Activated CD4-positive, alpha-beta memory T cell treated with anti-CD3 and anti-CD28 coated beads for 36 hours (primary cell): ENCODE measurements at places on chromosomes 5 and 9. TPM values are rescaled to one million over a fixed set of nuclear protein-coding genes. Genes with fewer than 3 reads are reported as not detected.

- H3K4me3 ChIP-seq = no peak overlapping the region
- H3K27ac ChIP-seq = no peak overlapping the region
- peaks cover 19% of the 10 kb centered on the region for H3K27me3 ChIP-seq
- no peaks in the 10 kb centered on the region for H3K36me3 ChIP-seq
Measured at GRCh38 chr5:174337276-174338184, 292.0 kb downstream of the NSG2 start.

DNA sequence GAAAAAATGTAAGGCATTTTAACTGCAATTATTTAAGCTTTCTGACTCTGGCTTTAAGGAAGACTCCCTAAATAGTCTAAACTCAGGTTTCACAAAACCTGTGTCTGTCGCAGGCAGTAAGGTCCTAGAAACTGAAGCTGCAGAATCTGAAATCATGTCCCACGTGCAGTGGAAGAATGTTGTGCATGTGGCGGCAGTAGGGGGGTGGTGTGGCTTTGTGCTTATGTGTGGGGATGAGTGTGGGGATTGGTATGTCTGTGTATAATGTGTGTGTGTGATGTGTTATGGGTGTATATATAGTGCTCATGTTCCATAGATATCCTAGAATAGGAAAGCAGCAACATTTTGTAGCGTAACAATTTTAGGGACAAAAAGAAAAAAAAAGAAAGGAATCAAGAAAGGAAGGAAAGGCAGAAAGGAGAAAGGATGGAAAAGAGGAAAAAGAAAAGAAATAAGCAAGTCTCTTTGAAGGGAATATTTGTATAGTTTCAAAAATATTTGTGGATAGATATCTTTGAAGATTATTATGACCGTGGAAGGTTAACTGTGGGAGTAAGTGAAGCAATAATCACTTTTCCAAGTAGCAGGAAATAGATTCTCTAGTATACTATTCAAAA is 6.6 kb downstream of the ANKDD1B start:
- no peaks in the 10 kb centered on the region for H3K4me1 ChIP-seq
- no peak for DNase-seq
- no peaks in the 10 kb centered on the region for H3K27me3 ChIP-seq
- no peaks in the 10 kb centered on the region for H3K36me3 ChIP-seq

GRCh38 chr9:33210006-33210715 is 29.8 kb upstream of the SPINK4 start:
- peaks cover 2% of the 10 kb centered on the region for H3K4me1 ChIP-seq
- H3K36me3 ChIP-seq = no peaks in the 10 kb centered on the region
- H3K27ac ChIP-seq = no peak overlapping the region
- no peaks in the 10 kb centered on the region for H3K27me3 ChIP-seq

DNA sequence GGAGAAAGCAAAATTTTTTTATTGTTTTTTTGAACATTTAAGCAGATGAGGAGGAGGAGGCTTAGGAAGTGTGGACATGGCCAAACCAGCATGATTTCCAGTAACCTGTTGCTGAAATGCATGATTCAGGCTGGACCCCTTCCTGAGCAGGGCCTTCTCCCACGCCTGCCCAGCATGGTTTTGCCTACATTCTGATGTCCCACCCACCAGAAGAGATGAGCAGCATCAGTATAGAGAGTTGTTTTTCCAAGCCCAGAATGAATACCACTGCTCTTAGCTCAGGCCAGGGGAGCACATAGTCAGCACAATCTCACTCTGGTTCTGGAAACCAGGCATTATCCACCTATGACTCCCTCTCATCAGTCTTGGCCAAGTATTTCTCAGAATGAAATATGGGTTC is 90.1 kb downstream of the PAPPA start:
- no peak overlapping the region for H3K27ac ChIP-seq
- H3K27me3 ChIP-seq = peaks cover 2% of the 10 kb centered on the region
- no peak for DNase-seq
- H3K4me1 ChIP-seq = no peaks in the 10 kb centered on the region
- H3K4me3 ChIP-seq = no peak overlapping the region

- H3K27ac ChIP-seq = no peak overlapping the region
- no peak overlapping the region for H3K4me3 ChIP-seq
- no peaks in the 10 kb centered on the region for H3K36me3 ChIP-seq
- no peak for DNase-seq
Measured at GRCh38 chr9:118336250-118336942, 632.2 kb downstream of the TLR4 start.

DNA sequence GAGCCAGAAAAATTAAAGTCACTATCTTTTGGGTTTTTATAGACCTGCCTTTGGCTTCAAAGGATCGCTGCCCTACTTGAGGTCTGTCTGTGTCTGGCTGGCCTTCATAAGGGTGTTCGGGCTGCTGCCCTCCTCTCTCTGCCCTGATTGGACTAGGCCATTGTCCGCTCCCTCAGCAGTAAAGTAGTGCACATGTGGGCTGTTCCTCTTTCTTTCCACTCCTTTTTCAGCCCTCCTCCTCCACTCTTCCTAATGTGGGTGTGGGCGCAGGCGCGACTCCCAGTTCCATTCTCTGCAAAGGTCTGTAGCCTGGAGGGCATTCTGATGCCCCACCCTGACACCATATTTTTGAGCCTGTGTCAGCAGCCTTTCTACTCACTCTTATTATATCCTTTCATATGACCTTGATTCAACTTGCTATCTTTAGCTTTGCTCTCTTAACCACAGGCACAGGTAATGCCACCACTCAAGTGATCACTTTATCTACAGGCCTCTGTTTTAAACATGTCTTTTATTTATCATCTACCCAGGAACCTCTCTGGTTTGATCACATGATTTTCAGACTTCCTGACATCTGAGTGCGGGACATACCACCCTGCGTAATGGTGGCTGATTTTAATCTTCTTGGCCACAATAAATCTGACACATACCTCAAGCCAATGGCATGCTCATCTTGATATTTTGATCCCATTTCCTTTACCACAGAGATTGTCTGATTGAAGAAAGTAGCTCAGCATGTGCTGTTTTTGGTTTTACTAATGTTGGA is 144.5 kb downstream of the AOPEP start:
- H3K36me3 ChIP-seq = peaks cover 6% of the 10 kb centered on the region
- peaks cover 7% of the 10 kb centered on the region for H3K27me3 ChIP-seq
- peak; percentile 63 for DNase-seq
- peak overlapping the region; percentile 80 for H3K27ac ChIP-seq
- peaks cover 51% of the 10 kb centered on the region for H3K4me1 ChIP-seq

GRCh38 chr5:40675396-40676133 is 4.2 kb upstream of the PTGER4 start:
- peak; percentile 67 for DNase-seq
- no peaks in the 10 kb centered on the region for H3K27me3 ChIP-seq
- H3K36me3 ChIP-seq = peaks cover 8% of the 10 kb centered on the region

DNA sequence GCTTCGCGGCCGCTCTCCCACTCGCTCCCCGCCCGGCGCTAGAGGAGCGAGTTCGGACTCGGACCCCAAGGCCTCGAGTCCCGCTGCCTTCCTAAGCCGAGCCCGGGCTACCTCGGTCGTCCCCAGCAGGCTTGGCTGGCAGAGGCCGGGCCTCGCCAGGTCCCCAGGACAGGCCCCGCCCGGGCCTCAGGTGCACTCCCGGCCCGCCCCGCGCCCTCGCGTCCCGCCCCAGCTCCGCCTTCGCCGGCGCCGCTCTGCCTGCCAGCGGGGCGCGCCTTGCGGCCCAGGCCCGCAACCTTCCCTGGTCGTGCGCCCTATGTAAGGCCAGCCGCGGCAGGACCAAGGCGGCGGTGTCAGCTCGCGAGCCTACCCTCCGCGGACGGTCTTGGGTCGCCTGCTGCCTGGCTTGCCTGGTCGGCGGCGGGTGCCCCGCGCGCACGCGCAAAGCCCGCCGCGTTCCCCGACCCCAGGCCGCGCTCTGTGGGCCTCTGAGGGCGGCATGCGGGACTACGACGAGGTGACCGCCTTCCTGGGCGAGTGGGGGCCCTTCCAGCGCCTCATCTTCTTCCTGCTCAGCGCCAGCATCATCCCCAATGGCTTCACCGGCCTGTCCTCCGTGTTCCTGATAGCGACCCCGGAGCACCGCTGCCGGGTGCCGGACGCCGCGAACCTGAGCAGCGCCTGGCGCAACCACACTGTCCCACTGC is at the start of gene SLC22A5:
Gene SLC22A5, plus strand, starts transcription at position 237 of the 707 bp plus-strand sequence. Its CDS starts 263 bp downstream, at position 500.
- peak; percentile 79 for DNase-seq
- peak within 1 kb of the TSS; percentile 42 for H3K27ac ChIP-seq
- H3K4me3 ChIP-seq = peak within 1 kb of the TSS; percentile 76
- no peaks in the 10 kb centered on the region for H3K36me3 ChIP-seq
- peaks cover 24% of the 10 kb centered on the region for H3K4me1 ChIP-seq
- no peaks in the 10 kb centered on the region for H3K27me3 ChIP-seq

DNA sequence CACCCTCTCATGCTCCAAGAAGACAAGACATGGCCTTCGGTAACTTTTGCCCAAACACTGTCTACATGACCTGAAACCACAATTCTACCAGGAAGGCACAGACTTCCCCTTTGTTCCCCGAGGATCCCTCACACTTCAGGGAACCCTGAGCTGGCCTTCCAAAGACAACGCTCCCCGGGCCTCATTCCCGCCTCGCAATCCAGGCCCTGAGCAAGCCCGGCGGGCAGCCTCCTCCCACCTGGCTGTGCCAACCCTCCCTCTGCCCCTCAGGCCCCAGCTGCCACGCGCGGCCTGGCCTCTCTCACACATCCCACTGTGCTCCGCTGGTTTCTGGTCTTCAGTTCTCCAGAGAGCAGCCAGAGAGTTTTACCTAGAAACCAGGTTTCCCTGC is 7.3 kb downstream of the QSOX2 start:
- H3K27ac ChIP-seq = no peak overlapping the region
- no peak overlapping the region for H3K4me3 ChIP-seq
- DNase-seq = no peak
- H3K27me3 ChIP-seq = no peaks in the 10 kb centered on the region
- peaks cover 13% of the 10 kb centered on the region for H3K36me3 ChIP-seq
- H3K4me1 ChIP-seq = peaks cover 17% of the 10 kb centered on the region

DNA sequence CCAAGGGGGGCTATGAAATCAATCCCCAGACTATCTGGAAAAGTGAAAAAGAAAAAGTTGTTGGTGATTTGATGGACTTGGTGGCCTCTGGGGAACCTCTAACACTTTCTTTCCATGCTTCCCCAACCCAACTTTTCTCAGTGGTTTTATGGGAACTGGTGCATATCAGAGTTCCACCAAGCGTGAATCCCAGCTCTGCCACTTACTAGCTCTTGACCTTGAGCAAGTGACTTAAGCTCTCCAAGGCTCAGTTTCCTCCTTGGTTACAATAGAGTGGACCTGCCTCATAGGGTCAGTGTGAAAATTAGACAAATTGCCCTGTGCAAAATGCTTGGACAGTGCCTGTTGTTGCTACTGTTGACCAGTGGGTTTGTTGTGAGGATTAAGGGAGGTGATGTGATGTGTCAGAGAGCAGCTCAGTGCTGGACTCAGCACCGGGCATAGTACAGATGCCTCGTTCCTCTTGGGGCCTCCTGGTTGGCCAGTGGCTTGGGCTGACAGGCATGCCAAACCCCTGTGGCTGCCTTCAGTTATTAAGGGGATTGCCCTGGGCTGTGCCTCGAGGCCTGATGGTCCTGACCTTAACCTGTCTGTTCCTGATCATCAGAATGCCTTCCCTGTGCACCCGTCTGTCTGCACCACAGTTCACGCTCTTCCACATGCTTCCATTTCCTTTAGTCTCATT is 49.3 kb downstream of the COL15A1 start:
- H3K4me3 ChIP-seq = no peak overlapping the region
- peaks cover 8% of the 10 kb centered on the region for H3K27me3 ChIP-seq
- peaks cover 16% of the 10 kb centered on the region for H3K4me1 ChIP-seq
- peak overlapping the region; percentile 39 for H3K27ac ChIP-seq

DNA sequence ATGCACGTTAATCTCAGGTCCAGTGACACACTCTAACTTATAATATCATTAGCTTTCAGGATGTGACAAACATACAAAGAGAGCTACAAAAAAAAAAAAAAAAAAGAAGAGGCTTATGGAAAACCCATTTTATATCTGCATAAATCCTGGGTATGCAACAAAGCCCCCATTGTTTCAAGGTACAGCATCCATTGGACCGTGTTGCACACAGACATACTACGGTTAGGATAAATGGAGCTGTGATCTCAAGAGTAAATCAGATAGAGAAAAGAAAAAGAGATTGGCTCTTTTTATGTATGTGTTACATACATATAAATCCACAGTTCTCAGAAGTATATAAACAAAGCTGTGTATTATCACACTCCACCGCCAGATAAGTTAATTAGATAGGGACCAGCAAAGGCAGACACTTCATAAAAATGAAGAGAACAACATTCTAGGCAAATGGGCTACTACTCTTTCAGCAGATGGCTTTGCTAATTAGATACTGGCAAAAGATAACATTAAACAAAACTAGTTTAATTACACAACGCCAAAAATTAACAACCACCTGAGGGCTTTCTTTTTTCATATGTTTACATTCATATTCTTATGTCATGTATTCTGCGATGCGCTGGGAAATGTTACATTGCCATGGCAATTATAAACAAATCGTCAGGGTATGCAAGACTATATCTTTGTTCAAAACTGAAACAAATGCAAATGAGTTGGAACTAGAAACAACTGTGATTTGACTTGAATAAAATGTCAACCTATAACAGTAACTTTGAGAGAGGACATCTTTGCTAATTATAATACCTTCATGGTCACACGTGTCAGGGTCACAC is 304.2 kb downstream of the SEMA5A start:
- DNase-seq = no peak
- no peaks in the 10 kb centered on the region for H3K27me3 ChIP-seq
- H3K4me1 ChIP-seq = no peaks in the 10 kb centered on the region
- H3K4me3 ChIP-seq = no peak overlapping the region
- H3K36me3 ChIP-seq = no peaks in the 10 kb centered on the region

DNA sequence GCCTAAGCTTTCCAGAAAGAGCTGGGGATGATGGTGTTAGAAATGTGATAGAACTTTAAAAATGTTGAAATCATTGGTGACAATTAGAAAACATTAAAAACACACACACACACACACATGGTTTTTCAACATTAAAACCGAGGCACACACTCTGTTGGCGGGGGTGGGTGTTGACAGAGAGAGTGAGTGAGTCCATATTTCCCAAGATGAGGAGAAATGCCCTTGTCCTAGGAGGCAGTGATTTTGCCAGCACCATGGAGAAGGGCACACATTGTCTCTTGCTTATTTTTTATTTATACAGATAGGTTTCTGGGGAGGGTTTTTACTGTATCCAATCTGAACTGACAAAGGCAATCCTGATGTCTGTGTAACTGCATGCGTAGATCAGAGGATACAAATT is 152.5 kb downstream of the INSYN2B start:
- no peaks in the 10 kb centered on the region for H3K27me3 ChIP-seq
- H3K36me3 ChIP-seq = peaks cover 28% of the 10 kb centered on the region
- H3K27ac ChIP-seq = no peak overlapping the region
- H3K4me3 ChIP-seq = no peak overlapping the region

Gene RUSC2
- total RNA-seq = 3.0 TPM

Gene PKD2L2
- not detected for total RNA-seq

Gene COL27A1
- total RNA-seq = 4.1 TPM

Gene ADRA1B
- total RNA-seq = not detected

Gene CCDC192
- not detected for total RNA-seq

Gene PCDHGB5
- total RNA-seq = 0.15 TPM

Gene PRUNE2
- total RNA-seq = 0.43 TPM

Gene WDR38
- not detected for total RNA-seq

Gene SLC34A1
- total RNA-seq = 0.15 TPM

Gene ROPN1L
- not detected for total RNA-seq

Gene PRELID1
- 247 TPM for total RNA-seq
